ENCODE measurements at places on chromosomes 12 and 14.

DNA sequence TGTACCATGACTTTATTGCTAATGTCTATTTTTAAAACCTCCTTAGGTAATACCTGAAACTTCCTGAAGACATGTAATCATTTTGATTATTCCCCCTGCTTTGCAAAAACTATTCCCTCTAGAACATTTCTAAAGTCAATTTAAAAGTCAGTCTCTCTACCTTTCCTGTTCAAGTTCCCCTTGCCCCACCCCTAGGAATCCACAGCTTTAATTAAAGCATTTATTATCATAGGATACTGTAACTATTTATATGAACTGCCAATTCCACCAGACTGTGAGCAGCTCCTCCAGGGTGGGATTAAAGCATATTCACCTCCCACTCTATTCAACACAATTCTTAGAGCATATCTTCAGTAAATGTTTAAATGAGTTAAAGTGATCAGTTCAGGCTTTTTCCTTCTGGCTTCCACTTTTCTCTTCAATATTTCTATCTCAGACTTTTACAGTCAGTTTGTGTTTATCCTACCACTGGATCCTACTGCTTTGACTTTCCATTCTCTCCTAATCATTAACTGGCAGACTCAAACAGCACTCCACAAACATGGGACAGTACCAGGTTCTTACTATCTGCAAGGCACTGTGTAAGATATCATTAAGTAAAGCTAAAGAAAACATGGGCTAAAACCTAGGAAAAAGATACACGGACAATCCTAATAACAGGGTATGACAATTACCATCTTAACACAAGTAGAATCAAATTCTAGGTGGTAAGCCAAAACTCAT lies 39.1 kb downstream of the PTPN21 start:
- no peak for DNase-seq

- DNase-seq: no peak
Measured at GRCh38 chr14:74574090-74574433, 38.0 kb downstream of the LTBP2 start.

DNA sequence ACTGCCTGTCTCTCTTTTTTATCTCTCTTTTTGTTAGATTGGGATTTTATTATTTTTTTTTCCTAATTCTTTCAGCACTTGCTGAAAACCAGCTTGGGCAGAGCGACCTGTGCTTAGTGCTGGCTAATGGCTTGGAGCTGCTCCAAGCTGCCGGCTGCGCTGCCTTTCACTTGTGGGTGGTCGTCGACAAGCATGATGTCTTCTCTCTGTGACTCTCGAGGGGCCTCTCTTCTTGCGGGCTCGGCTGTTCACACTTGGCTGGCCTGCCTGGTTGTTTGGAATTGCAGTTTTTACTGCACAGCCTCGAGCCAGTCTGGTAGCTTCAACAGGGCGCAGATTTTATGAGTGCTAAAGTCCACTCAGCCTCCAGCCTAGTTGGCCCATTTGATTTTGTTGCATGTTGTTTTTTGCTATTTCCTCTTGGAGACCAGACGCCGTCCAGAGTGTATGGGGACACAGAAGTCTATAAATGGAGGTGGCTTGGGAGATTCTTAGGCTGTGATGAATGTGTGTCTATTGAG lies 18.6 kb downstream of the TPCN1 start:
- DNase-seq: no peak

DNA sequence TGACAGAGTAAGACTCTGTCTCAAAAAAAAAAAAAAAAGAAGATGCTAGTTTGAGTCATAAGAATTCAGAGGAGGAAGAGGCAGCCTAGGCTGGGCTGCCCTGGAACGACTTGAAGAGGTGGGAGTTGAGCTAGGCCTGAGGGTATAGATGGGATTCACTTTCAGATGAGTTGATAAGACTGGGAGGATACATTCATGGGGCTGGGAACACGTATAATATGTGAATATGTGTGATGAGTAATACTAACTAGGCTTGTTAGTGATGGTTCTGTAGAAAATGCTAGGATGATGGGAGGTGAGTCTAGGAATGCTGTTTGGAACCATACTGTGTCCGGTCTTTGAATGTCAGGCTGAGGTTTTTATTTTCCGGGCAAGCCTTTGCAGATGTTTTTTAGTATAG lies 9.0 kb downstream of the PLEKHA5 start:
- no peak for DNase-seq

DNA sequence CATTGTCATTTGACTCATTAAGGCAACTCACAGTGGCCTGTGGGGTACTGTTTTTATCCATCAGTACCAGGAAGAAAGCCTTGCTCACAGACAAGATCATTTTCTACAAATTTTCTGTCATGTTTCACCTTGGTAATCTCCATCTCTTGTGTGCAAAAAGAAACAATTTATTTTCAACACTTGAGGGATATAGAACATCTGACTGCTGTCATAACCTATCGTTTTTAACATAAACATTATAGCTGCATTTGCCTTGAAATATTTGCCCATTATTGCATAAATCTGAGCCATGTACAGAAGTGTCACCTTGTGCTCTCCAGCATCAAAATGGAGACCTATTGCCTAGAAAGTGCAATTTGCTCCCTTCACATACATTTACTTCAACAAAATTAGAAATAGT lies 300.8 kb downstream of the NPAS3 start:
- DNase-seq: no peak

GRCh38 chr12:59597385-59597781 lies 1.6 kb downstream of the SLC16A7 start:
- peak; percentile 34 for DNase-seq

DNA sequence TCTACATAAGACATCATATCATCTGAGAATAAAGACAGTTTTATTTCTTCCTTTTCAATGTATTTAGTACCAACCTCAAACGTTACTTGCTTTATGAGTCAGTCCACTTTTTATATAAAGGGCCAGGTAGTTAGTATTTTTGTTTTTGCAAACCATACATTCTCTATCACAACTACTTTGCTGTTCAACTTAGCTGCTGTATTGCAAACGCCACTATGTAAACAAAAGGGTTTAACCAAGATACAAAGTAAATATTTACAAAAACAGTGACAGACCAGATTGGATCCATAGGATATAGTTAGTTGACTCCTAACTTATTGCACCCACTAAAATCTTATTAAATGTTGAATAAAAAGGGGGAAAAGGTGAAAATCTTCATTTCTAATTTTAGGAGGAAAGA lies 87.7 kb upstream of the FOXG1 start:
- no peak for DNase-seq

GRCh38 chr14:73783107-73783727 lies 68.4 kb upstream of the PTGR2 start:
- DNase-seq: no peak

DNA sequence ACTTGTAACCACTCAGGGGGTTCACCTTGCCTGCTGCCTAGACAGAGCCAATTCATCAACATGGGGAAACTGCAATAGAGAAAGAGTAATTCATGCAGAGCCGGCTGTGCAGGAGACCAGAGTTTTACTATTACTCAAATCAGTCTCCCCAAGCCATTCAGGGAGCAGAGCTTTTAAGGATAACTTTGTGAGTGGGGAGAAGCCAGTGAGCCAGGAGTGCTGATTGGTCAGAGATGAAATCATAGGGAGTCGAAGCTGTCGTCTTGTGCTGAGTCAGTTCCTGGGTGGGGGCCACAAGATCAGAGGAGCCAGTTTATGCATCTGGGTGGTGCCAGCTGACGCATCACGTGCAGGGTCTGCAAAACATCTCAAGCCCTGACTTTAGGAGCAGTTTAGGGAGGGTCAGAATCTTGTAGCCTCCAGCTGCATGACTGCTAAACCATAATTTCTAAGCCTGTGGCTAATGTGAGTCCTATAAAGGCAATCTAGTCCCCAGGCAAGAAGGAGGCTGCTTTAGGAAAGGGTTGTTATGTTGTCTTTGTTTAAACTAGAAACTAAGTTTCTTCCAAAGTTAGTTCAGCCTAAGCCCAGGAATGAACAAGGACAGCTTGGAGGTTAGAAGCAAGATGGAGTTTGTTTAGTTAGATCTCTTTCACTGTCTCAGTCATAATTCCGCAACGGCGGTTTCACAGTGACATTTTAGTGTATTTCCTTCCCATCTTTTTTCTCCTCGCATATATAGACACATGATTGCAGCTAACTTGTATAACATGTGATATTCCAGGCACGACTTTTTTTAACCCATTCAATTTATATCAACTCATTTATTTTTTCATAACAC lies 68.9 kb upstream of the NCOR2 start:
- peak; percentile 10 for DNase-seq

GRCh38 chr12:43832463-43833168 lies 3.3 kb upstream of the TMEM117 start:
- DNase-seq: no peak
